ENCODE measurements at places on chromosomes 16 and 17. TPM values are rescaled to one million over a fixed set of nuclear protein-coding genes. Genes with fewer than 3 reads are reported as not detected.

Gene PRAC1
- not detected for total RNA-seq

Gene ADGRG3
- not detected for total RNA-seq

- no peak for DNase-seq
Observed at GRCh38 chr16:88487920-88488851, 35.1 kb downstream of the ZFPM1 start.

- DNase-seq = no peak
Observed at GRCh38 chr17:40291281-40291664, 3.6 kb downstream of the CDC6 start.

DNA sequence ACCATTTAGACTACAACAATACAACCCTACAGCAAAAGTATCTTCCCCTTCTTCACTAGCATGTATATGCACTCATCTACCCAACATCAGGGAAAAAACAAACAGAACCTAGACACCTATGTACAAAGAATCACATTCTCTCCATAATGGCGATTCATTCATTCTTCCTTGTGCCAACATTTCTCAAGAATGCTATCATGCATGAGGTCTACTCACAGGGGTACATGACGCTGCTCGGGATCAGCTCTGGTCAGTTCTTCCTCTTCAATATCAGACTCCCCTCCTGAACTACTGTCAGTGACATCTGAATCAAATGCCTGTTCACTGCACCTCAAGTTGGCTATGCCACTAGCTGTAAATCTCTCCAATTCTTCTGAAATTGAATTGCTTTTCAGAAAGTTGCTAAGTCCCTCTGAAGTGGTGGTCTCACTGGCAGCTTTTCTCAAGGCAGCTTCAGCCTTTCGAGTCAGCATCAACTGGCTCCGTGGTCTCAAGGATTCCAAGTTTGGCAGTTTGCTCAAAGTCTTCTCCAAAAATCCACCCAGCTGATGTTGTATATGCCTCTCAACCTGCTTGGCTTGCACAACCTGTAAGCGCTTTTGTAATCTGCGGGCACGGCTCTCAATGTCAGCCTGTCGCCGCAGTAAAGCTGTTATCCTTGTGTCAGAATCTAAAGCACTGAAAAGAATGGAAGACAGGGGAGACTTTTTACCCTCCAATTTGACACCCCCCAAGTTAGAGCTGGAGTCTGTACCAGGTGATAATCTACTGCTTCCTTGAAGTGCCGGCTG is 22.4 kb downstream of the KANSL1 start:
- DNase-seq = no peak

DNA sequence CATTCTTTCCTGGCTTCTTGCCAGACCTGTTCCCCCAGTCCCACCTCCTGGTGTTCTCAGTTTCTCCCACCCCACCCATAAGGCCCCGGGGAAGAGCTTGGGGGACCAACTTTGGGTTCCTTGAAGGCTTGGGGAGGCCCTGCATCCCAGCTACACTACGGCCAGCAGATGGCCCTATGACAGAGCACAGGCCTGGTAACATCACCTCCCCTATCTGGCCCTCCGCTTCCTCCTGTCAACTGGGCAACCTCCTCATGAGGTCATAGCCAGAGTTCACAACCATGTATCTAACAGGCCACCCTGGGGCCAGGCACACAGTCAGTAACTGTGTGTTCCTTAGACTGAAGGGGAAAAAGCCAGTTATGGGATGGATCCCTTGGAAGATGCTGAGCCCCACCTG is 31.4 kb downstream of the MYO15A start:
- DNase-seq = no peak

DNA sequence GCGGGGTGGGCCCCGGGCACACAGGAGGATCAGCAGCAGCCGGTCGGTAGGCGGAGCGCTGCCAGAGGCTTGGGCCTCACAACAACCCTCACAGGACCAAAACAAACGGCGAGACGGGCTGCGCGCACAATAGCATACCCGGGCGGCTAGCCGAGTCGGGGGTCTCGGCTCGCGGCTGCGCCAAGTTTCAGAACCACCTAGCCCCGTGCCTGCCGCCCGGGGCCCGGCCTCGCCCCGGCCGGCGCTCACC is 732 bp downstream of the ULK2 start:
- peak; percentile 67 for DNase-seq

- DNase-seq = no peak
Observed at GRCh38 chr17:81641825-81642489, 5.0 kb downstream of the TSPAN10 start.

DNA sequence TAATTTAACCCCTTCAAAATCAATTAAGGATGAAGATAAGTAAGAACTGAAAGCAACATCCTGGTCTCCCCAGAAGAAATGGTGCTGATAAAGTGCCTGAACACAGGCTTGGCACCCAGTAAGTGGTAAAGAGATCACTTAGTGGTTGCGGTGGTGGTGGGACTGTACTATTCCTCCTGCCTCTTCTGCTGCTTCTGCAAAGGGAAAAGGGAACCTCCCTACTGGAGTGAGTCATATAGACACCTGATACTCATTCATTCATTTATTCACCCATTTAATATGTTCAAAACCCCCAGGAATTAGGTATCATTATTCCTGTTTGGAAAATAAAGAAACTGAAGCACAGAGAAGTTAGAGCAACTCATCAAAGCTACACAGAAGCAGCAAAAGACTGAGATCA is 60.6 kb downstream of the CDYL2 start:
- DNase-seq = no peak

GRCh38 chr17:77651988-77652387 is 306.5 kb upstream of the TNRC6C start:
- DNase-seq = no peak

All from frontal cortex (tissue), 4 donors.